Gastroesophageal sphincter (tissue), 4 donors: ENCODE measurements at places on chromosomes 12 and 14.

DNA sequence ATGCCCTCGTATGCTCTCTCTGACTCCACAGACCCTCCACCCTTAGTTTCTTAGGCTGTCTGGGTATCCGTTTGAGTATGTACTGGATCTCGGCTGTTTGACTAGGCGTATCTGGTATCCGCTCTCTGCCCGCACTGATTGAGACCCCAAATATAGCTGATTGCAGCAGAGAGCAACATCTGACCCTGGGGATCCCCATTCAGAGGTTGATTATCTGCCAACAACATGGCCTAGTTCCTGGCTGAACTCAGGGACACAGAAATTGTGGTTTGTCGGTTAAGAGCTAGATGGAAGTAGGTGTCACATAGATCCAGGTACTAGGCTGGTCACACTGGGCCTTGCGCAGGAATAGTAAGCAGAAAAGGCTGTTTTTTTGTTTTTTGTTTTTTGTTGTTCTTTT lies 359.9 kb downstream of the FUT8 start:
- H3K4me3 ChIP-seq = no peak overlapping the region
- no peak for ATAC-seq
- no peaks in the 10 kb centered on the region for H3K4me1 ChIP-seq
- no peak overlapping the region for H3K27ac ChIP-seq
- no peaks in the 10 kb centered on the region for H3K36me3 ChIP-seq

DNA sequence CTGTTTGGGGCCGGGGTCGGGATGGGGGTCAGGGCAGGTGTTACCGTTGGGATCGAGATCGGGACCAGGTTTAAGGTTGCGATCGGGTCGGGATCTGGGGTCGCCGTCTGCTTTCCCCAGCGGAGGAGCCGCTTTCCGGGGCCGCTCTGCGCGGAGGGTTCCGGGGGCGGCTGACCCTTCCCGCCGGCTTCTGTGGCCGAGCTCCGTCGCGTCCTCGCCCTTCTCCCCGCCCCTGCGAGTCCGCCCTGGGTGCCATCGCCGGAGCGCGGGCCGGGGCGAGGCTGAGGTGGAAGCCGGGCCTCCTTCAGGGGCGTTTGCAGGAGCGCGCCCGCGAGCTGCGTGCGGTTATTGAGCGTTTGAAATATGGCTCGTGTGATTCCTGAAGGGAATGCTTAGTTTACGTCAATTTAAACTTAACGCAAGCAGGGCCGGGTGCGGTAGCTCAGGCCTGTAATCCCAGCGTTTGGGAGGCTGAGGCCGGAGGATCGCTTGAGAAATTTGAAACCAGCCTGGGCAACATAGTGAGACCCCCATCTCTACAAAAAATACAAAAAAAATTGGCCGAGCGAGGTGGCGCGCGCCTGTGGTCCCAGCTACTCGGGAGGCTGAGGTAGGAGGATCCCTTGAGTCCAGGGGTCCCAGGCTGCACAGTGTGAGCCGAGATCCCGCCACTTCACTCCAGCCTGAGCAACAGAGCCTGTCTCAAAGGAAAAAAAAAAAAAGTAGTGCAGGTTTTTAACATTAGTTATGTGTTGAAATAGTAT lies 620 bp downstream of the PGAM5 start:
- no peaks in the 10 kb centered on the region for H3K27me3 ChIP-seq
- no peaks in the 10 kb centered on the region for H3K4me1 ChIP-seq
- H3K4me3 ChIP-seq = peak overlapping the region; percentile 90
- ATAC-seq = peak; percentile 20
- peak overlapping the region; percentile 85 for H3K27ac ChIP-seq

DNA sequence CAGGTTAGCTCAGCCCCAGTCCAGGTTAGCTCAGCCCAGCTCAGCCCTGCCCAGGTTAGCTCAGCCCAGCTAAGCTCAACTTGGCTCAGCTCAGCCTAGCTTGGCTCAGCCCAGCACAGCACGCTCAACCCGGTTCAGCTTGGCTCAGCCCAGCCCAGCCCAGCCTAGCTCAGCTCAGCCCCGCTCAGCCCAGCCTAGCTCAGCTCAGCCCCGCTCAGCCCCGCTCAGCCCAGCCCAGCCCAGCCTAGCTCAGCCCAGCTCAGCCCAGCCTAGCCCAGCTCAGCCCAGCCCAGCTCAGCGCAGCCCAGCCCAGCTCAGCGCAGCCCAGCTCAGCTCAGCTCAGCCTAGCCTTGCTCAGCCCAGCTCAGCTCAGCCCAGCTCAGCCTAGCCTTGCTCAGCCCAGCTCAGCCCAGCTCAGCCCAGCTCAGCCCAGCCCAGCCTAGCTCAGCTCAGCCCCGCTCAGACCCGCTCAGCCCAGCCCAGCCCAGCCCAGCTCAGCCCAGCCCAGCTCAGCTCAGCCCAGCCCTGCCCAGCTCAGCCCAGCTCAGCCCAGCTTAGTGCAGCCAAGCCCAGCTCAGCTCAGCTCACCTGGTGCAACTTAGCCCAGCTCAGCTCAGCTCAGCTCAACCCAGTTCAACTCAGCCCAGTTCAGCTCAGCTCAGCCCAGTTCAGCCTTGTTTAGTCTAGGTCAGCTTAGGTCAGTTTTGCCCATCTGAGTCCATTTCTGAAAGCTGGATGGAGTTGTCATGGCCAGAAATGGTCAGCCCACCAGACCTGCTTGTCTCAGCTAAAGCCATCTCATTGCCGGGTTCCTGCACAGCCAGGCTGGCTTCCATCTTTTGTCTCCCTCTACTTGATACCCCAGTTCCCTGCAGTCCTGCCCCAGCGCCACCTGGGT lies 333.6 kb downstream of the TMEM121 start:
- no peak for ATAC-seq
- no peak overlapping the region for H3K4me3 ChIP-seq
- no peaks in the 10 kb centered on the region for H3K4me1 ChIP-seq
- H3K27me3 ChIP-seq = peaks cover 25% of the 10 kb centered on the region
- no peak overlapping the region for H3K27ac ChIP-seq

DNA sequence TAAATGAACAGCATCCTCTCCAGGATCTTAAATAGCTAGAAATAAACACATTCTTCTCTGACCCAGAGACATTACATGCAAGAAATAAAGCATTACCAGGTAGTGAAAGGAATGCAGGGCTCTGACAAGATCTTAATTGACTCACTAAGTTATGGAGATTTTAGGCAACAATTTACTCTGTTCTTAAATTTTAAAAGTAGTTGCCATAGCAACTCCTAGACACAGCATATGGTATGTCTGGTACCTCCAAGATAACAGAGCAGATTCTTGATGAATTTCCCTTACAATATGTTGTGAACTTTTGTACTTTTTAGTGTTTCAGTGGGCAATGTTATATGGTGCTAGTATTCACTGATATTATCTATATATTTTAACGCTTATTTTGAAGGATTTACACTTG lies 76.7 kb upstream of the G2E3 start:
- H3K27ac ChIP-seq = no peak overlapping the region
- H3K4me1 ChIP-seq = no peaks in the 10 kb centered on the region
- no peak overlapping the region for H3K4me3 ChIP-seq
- H3K36me3 ChIP-seq = no peaks in the 10 kb centered on the region

DNA sequence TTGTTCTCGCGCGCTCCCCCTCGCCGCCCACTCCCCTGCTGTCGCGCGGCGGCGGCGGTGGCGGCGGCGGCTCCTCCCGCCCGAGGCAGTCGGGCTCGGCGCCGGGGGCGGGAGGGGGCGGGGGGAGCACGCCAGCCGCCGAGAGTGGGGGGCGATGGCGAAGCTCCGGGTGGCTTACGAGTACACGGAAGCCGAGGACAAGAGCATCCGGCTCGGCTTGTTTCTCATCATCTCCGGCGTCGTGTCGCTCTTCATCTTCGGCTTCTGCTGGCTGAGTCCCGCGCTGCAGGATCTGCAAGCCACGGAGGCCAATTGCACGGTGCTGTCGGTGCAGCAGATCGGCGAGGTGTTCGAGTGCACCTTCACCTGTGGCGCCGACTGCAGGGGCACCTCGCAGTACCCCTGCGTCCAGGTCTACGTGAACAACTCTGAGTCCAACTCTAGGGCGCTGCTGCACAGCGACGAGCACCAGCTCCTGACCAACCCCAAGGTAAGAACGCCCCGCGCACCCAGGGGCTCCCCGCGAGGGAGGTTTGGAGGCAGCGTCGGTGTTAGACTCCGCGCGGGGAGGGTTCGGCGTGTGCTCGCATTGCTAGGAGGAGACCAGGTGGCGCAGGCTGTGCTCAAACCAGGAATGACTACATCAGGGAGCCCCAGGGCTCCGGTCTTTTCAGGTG lies 629 bp downstream of the KCNMB4 start:
- peak overlapping the region; percentile 47 for H3K4me3 ChIP-seq
- H3K4me1 ChIP-seq = no peaks in the 10 kb centered on the region
- H3K27ac ChIP-seq = peak overlapping the region; percentile 55
- peaks cover 53% of the 10 kb centered on the region for H3K27me3 ChIP-seq
